Endothelial cell (in vitro differentiated cells): ENCODE measurements at places on chromosomes 11 and 22. TPM values are rescaled to one million over a fixed set of nuclear protein-coding genes. Genes with fewer than 3 reads are reported as not detected.

DNA sequence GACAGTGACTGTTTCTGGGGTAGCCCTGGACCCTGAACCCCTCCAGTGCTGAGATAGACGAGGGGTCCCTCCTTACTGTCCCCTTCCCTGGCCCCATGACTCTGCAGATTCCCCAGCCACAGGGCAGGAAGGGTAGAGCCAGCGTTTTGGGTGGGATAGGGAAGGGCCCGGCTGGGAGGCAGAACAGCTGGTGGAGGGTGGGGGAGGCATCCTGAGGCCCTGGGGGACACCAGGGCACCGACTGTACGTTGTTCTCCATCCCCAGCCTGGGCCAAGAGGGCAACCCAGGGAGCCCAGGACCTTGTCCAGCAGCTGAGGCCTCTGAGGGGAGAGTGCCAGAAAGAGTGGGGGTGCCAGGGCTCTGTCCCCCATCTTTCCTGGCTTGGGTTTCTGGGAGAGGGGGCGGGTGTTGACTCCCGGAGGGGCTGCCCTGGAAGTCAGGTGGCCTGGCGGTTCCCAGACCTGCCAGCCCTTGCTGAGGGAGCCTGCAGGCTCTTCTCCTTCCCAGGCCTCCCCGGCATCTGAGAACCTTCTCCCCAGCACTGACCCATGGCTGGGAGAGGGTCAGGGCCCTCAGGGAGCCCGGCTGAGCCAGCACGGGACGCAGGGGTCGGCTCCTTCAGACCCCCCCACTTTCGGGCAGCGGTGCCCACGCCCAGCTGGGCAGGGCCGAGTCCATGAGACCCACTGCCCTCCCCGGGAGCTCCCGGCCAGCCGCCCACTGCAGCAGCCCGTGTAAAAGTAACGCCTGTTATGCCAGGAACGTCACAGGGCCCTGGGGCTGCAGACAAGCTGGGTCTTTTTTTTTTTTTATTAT lies 30.3 kb downstream of the IGF2 start:
- peaks cover 3% of the 10 kb centered on the region for H3K27me3 ChIP-seq
- no peak overlapping the region for H3K27ac ChIP-seq
- H3K4me3 ChIP-seq = no peak overlapping the region
- DNase-seq = peak; percentile 6
- H3K36me3 ChIP-seq = peaks cover 5% of the 10 kb centered on the region

GRCh38 chr11:69425895-69426544 lies 55.4 kb upstream of the LINC01488 start:
- no peak for DNase-seq
- H3K27ac ChIP-seq = no peak overlapping the region
- no peaks in the 10 kb centered on the region for H3K4me1 ChIP-seq
- no peak overlapping the region for H3K4me3 ChIP-seq

- no peaks in the 10 kb centered on the region for H3K4me1 ChIP-seq
- H3K27me3 ChIP-seq = peaks cover 3% of the 10 kb centered on the region
- H3K36me3 ChIP-seq = no peaks in the 10 kb centered on the region
- H3K27ac ChIP-seq = no peak overlapping the region
- DNase-seq = no peak
- H3K4me3 ChIP-seq = no peak overlapping the region
Observed at GRCh38 chr11:111402411-111402810, 23.3 kb upstream of the POU2AF1 start.

DNA sequence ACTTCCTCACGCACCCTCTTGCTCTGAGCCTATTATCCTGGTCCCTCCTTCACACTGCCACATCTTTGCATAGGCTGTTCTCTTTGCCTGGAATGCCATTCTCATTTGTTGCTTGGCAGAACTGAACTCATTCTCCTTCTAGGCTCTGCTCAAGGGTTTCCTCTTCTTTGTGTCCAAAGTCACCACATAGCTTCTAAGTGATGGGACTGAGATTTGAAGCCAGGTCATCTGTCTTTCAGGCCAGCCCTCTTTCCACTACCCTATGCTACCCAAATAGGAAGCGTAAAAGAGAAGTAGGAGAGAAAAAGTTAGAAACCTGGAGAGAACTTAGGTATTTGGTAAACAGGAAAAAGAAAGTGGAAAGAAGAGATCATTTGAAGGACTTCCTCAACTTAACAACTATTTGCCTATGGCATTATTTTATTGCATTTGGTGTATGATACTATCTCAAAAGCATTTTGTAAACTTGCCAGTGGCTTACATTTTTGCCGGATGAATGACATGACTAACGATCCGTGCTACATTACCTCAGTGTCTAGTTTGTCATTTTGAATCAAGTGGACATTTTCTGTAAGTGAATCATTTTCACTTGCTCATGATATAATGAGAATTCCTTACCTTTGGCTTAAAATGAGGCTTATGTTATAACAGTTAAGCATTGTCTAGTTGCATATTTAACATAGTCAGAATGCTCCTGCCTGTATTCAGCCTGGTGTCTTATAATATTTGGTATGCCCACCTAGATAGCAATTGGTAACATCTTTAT lies 18.5 kb downstream of the NF2 start:
- no peak overlapping the region for H3K4me3 ChIP-seq
- H3K36me3 ChIP-seq = no peaks in the 10 kb centered on the region
- DNase-seq = no peak
- H3K27ac ChIP-seq = no peak overlapping the region
- peaks cover 36% of the 10 kb centered on the region for H3K4me1 ChIP-seq

- no peak overlapping the region for H3K27ac ChIP-seq
- H3K27me3 ChIP-seq = peaks cover 7% of the 10 kb centered on the region
- H3K4me3 ChIP-seq = no peak overlapping the region
- H3K4me1 ChIP-seq = no peaks in the 10 kb centered on the region
Observed at GRCh38 chr11:70582886-70583641, 184.7 kb downstream of the CTTN start.

- H3K4me3 ChIP-seq = no peak overlapping the region
- H3K4me1 ChIP-seq = no peaks in the 10 kb centered on the region
- no peak overlapping the region for H3K27ac ChIP-seq
- no peak for DNase-seq
- H3K36me3 ChIP-seq = no peaks in the 10 kb centered on the region
Observed at GRCh38 chr11:79396001-79396400, 44.8 kb downstream of the TENM4 start.

DNA sequence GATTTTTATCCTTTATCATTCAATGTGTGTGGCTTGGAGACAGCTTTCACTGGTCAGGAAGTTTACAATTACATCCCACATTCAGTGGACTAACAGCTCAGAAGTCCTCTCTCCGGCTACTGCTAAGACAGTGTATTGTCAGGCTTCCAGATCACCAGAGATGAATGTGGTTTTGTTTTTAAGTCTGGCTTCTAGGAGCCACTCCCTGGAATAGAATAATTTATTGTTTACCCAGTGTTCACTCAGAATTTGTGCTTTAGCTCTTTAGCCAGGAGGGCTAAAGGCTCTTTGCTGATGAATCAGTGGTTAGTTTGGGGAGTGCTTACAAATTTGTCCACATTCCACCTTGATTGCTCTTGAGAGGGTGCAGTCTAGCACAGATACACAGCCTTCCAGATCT lies 26.5 kb downstream of the TRIM77 start:
- no peaks in the 10 kb centered on the region for H3K36me3 ChIP-seq
- peaks cover 2% of the 10 kb centered on the region for H3K4me1 ChIP-seq
- no peak overlapping the region for H3K27ac ChIP-seq
- H3K27me3 ChIP-seq = no peaks in the 10 kb centered on the region
- DNase-seq = no peak

The FTH1 gene
- 837 TPM for total RNA-seq

The ABCG4 gene
- total RNA-seq = 0.10 TPM

DNA sequence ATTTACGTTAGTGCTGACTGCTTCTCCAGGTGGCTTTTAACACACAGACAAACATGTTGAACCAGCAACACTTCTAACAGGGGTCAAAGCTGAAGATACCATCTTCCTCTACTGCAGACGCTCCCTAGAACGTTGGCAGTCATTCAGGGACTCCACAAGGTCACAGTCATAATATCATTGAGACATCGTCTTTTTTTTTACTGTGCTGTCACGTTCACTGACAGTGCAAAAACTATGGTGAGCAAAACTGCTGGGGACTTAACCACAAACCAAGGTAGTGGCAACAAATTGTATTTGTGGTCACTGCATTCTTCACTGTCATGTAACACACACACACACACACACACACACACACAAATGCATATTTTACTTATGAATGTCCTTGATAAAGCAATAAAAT lies 244.9 kb downstream of the CASP12 start:
- no peaks in the 10 kb centered on the region for H3K36me3 ChIP-seq
- DNase-seq = no peak
- no peak overlapping the region for H3K27ac ChIP-seq
- H3K4me1 ChIP-seq = no peaks in the 10 kb centered on the region
- H3K4me3 ChIP-seq = no peak overlapping the region
- no peaks in the 10 kb centered on the region for H3K27me3 ChIP-seq

DNA sequence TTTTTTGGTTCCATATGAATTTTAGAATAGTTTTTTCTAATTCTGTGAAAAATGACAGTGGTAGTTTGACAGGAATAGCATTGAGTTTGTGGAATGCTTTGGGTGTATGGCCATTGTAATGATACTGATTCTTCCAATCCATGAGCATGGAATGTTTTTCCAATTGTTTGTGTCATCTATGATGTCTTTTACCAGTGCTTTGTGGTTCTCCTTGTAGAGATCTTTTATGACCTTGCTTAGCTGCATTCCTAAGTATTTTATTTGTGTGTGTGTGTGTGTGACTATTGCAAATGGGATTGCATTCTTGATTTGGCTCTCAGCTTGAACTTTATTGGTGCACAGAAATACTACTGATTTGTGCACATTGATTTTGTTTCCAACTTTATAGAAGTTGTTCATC lies 3.0 kb upstream of the CSF2RB start:
- H3K27ac ChIP-seq = no peak overlapping the region
- no peaks in the 10 kb centered on the region for H3K36me3 ChIP-seq
- peaks cover 35% of the 10 kb centered on the region for H3K4me1 ChIP-seq
- peaks cover 11% of the 10 kb centered on the region for H3K27me3 ChIP-seq

DNA sequence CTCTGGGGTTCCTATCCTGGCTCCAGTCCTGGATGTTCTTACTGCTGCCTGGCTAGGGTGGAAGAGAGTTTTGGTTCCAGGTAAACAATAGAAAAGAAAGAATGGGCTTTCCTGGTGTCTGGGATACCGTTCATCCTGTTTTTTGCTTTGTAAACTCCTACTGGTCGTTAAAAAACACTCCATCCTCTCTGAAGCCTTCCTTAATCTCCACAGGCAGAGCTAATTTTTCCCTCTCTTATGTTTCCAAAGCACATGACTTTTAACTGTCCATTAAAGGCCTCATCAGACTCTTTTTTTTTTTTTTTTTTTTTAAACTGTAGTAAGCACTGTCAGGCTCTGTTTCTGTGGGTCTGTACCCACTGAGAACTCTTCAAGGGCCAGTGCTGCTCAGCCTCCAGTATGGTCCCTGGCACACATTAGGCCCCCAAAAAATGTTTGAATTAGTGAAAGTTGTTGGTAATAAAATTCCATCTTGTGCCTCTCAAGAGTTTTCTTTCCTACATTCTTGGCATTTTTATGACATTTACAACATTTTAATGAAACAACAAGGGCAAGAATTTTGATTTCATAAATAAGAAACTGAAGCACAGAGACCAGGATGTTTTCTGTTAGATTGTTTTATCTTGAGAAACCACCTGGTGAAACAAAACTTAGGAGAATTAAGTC lies 104.2 kb downstream of the TEAD1 start:
- no peak for DNase-seq
- peaks cover 4% of the 10 kb centered on the region for H3K27me3 ChIP-seq
- peak overlapping the region; percentile 89 for H3K27ac ChIP-seq
- peaks cover 31% of the 10 kb centered on the region for H3K4me1 ChIP-seq
- peaks cover 2% of the 10 kb centered on the region for H3K36me3 ChIP-seq
- H3K4me3 ChIP-seq = no peak overlapping the region

- peaks cover 1% of the 10 kb centered on the region for H3K27me3 ChIP-seq
- H3K36me3 ChIP-seq = no peaks in the 10 kb centered on the region
- DNase-seq = no peak
- H3K27ac ChIP-seq = no peak overlapping the region
- H3K4me1 ChIP-seq = peaks cover 22% of the 10 kb centered on the region
Observed at GRCh38 chr11:86805873-86806310, 5.5 kb downstream of the PRSS23 start.

DNA sequence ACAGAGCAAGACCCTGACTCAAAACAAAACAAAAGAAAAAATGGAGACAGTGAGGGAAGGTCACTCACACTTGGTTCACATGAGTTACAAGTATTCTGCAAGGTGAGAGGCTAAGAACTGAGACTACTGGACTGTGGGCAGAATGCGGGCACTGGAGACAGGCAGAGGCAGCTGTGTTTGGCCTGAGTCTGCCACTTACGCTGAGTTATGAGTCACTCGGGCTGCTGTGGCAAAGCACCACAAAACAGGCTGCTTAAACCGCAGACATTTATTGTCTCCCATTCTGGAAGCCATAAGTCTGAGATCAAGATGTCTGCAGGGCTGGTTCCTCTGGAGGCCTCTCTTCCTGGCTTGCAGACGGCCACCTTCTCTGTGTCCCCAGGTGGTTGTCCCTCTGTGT lies 122.8 kb downstream of the SHANK2 start:
- H3K27ac ChIP-seq = no peak overlapping the region
- H3K4me1 ChIP-seq = peaks cover 4% of the 10 kb centered on the region
- H3K27me3 ChIP-seq = peaks cover 2% of the 10 kb centered on the region

The DSCAML1 gene
- total RNA-seq = 3.8 TPM

The RFPL3 gene
- total RNA-seq = not detected
